ENCODE measurements at places on chromosomes 4 and X.

DNA sequence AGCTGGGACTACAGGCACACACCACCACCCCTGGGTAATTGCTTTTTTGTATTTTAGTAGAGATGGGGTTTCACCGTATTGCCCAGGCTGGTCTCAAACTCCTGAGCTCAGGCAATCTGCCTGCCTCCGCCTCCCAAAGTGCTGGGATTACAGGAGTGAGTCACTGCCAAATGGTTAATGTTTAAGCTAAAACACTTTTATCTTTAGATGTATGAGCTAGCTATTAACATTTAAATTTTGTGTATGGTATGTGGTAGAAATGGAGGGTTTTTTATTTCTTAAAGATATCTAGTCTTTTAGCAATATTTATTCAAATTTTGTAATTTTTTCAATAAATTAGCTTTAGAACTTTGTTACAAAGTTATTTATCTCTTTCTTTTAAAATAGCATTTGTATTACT lies 1659.8 kb upstream of the ADGRL3 start:
- no peak for DNase-seq

GRCh38 chr4:15010038-15010585 lies 7.8 kb downstream of the CPEB2 start:
- no peak for DNase-seq

GRCh38 chr4:3514806-3515501 lies 17.3 kb downstream of the LRPAP1 start:
- no peak for DNase-seq

DNA sequence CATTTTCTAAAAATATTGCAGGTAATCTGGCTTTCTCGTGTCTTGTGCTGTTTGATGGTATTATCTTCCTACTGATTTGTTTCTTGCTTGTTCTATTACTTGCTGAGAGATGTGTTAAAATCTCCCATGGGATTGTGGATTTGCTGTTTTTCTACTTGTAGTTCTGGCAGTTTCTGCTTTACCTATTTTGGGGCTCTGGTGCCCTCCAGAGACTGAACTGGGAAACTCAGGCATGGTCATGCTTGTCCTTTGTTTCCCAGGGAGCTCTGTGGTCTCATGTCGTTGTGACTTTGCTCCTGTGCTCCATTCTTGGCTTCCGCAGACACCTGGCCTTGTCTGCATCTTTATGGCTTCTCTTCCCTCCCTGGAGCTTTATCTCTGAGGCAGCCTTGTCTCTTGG lies 39.5 kb downstream of the NSD2 start:
- DNase-seq, result no peak

GRCh38 chrX:128436397-128437103 lies 384.3 kb upstream of the ACTRT1 start:
- DNase-seq, result no peak

GRCh38 chr4:87857789-87858188 lies 25.0 kb downstream of the MEPE start:
- DNase-seq, result no peak

DNA sequence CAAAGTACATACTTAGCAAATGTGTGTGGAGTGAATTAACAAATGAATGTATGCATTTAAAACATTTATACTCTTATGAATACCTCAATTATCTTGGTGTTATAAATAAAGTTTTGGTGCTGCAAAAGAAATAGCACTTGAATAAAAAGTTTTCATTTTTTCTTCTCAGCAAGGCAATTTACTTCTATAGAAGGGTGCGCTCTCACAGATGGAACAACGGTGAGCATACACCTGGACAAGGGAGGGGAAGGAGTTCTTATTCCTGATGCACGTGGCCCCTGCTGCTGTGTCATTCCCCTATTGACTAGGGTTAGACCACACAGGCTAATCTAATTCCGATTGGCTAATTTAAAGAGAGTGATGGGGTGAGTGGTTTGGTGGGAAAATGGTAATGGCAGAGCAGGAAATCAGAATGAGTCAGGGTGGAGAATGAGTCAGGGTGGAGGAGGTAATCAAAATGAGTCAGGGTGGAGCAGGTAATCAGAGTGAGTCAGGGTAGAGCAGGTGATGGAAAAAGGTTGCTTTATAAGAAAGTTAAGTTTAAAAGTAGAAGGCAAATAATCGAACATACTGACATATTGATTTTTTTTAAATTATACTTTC lies 28.2 kb upstream of the PGK1 start:
- DNase-seq, result no peak

DNA sequence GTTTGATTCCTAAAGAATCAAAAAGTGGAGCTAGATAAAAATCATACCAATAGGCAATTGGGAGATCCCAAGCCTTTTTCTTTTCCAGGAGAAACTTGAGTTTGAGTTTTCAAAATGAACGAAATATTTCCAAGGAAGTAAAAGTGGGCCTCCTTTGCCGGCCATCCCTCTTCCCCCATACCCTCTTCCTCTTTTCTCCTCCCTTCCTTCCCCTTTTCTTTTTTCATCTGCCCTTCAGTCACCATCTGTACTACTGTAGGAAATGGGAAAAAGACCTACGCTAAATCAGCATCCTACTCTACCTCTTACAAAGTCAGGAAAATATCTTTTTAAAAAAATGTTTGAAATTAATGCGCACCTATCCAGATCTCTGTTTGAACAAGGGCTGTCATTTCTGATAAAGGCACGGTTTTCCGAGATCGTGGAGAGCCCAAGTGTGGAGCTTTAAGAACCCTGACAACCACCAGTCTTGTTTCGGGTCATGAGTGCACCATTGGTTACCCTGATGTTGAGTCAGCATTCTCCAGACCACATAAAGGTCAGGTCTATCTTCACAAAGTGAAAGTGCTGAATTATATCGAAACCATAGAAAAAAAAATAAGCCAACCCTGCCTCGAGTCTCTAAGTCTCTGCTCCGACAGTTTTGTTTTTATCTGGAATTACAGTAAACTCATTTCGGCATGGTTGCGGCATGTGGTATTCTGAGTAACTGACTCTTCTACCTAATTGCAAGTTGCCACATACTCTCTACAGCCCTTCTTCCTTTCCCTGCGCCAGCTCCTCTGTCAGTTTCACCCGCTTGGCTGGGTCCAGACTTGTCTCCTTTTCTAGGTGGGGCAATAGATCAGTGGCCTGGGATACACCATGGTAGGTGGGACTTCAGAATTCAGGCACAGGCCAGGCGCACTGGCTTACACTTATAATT lies 140.2 kb upstream of the KLF3 start:
- no peak for DNase-seq

DNA sequence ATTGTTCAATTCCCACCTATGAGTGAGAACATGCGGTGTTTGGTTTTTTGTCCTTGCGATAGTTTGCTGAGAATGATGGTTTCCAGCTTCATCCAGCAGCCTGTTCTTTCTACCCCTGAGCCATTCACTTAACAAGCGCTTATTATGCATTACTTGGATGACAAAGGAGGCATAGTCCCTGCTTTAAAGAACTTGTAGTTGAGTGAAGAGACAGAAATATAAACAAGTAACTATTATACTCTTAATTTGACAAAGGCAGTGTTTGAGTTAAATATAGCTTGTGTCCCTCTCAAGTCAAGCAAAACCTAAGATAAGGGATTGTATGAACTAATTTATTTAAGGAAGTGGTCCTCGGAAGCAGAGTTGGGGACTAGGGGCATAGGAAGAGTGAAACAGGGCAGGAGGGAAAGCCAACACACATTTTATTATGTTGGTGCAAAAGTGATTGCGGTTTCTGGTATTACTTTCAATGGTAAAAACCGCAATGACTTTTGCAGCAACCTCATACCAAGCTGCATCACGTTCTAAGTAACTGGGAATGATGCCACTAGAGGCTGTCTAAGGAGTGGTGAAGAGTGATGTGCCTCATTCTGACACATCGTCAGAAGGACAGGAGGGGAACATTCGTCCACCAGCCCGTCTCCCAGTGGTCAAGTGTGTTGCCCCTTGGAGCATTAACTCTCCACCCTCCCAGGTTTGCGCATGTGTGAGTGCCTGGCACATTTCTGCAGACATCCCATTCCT lies 41.8 kb downstream of the QDPR start:
- DNase-seq, result no peak

DNA sequence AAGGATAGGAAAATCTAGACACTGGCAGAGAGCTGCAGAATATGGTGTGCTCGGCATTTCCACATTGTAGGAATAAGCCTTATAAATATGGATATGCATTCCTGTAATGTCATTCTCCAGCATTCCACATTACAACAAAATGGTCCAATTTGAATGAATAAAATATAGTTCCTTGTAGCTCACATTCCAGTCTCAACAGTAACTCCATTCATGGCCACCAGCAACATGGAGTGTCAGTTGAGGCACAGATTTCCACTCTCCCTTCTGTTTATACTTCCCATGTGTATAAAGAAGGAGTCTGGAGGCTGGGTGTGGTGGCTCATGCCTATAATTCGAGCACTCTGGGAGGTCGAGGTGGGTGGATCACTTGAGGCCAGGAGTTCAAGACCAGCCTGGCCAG lies 84.5 kb downstream of the AASDH start:
- no peak for DNase-seq

- no peak for DNase-seq
These were observed 99.1 kb upstream of the CBR4 start for GRCh38 chr4:169109035-169109675.

DNA sequence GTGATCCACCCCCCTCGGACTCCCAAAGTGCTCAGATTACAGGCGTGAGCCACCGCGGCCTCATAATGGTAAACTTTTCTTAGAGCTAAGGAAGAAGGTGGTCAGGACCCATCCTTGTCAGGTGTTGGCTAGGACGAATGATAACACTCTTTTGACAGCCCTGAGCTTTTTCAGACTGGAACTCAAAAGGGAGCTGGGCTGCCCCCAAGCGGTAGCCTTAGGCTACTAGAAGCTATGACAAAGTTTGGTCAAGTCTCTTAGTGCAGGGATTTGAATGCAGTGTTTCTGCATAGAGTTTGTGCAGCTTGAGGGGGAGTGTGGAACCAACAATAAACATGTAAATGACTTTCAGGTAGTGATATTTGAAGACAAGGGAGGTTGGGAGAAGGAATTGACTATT lies 11.8 kb upstream of the HSD17B10 start:
- no peak for DNase-seq

DNA sequence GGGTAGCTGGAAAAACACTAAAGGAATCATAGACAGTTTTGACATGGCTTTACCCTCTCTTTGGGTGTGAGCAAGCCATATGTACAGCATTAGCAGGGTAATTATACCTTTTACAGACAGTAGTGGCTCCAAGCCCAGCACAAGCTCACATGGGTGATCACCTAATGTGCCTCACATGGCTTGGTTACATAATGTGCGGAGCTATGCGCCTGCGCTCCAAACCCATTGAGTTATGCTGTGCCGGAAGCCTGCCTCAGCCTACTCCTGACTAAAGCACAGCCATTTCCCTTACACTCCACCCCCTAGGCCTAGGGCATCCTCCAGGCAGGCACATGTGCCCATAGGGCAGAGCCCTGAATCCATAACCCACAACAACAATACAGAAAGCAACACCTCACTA lies 6.5 kb upstream of the TSPAN5 start:
- no peak for DNase-seq

DNA sequence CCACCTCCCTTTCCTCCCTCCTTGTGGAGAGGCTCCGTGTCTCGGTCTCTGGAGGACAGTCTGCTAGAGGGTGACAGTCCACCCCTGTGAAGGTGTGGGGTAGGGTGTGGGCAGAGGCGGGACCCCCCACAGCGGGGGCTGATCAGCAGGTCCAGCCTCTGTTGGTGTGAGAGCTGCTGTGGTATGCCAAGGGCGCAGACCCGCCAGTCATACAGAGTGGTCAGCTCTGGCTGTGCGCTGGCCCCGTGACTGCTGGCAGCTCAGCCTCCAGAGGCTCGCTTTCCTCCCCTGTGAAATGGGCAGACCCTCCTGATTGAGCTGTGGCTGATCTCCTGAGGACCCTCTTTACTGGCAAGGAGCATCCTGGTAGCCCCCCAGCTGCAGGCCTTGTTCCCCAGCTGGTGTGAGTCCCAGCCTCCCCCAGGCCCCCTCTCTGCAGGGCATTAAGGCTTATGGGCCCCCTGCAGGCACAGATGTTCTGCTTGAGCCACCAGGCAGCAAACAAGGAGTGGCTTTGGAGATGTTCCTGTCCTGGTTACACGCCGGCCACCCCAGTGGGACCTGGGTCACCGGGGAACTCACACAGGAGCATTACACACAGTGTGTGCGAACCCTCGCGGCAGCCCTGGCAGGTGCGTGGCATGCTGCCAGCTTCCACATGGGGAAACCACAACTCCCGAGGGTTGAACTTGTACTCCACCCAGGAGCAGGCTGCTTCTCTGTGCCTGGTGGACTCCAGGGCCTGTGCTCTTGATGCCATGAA lies 76.8 kb downstream of the PPP2R2C start:
- DNase-seq, result no peak

GRCh38 chrX:118726887-118727685 lies at the start of gene IL13RA1:
IL13RA1 (plus strand) TSS chrX:118727606; CDS start chrX:118727639, 33 bp downstream.
- DNase-seq, result peak; percentile 32

GRCh38 chr4:142974328-142974727 lies 128.2 kb upstream of the INPP4B start:
- no peak for DNase-seq

DNA sequence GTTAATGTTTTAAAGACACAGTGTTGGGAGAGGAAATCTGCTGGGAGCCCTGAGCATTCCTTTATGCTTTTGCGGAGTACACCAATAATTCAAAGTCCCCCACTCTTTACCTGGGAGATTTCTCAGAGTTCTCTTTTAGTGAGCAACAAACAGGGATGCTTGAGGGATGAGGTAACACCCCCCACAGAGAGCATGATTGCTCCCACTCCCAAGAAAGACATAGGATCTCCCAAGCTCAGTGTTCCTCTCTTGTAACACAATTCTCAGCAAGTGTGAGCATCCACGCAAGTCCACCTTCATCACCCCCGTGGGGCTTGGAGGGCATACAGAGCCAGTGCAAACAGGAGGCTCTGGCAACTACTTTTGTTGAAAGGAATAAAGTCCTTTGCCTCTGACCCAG lies 36.1 kb downstream of the GSPT2 start:
- no peak for DNase-seq

DNA sequence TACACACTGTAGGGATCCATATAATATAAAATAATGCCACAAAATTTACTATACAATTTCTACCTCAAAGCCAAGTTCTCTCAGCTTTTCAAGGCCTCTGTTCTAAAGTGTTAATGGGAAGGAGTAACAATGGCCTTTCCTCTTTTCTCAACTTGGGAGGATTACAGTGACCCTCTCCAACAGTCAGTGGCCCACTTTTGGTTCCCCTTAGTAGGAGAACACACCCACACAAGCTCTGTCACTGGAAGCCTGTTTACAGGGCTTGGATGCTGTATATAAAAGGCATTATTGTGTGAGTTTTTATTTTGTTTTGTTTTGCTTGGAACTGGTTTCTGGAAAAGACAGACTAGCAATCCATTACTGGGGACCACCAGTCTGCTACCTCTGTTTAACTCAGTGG lies 1.8 kb downstream of the ARHGEF6 start:
- no peak for DNase-seq

DNA sequence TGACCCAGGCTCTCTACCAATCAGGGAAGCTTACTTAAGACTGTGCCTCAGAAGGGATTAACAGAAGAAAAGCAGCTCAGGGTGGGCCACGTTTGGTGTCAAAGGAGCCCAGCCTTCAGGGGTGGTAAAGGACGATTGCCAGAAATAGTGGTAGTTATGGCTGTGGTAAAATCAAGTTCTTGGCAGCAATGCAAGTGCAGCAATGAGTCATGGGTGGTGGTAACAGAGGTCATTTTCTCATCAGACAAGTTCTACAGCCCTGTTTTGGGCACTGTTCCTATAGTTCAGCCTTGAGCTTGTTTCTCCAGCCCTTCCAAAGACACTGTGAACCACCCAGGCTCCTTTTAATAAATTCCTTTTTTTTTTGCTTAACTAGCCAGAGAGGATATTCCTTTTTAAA lies 120.3 kb downstream of the EFHC2 start:
- no peak for DNase-seq
